ENCODE measurements at places on chromosomes 4 and X.

DNA sequence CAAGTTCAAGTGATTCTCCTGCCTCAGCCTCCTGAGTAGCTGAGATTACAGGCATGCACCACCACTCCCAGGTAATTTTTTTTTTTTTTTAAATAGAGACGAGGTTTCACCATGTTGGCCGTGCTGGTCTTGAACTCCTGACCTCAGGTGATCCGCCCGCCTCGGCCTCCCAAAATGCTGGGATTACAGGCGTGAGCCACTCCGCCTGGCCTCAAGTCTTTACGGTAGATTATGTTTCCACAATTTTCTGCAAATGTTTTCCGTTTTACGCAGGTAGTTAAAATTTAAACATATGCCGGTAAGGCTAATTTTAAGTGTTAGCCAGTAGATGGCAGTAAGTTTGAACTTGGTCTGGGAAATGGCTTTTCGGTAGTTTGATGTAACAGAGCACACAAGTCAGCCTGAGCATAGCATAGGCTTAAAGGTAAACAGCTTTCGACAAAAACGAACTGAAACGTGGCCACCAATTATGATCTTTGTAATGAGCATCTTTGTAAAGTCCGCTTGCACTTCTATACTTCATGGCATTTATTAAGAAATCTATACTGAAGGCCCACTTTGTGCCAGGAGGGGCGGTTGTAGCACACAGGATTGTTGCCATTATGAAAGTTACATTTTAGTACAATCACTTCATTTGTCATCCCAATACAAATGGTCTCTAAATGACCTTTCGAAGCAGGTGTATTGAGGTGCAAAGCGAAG is 31.1 kb downstream of the CCKAR start:
- DNase-seq: no peak

DNA sequence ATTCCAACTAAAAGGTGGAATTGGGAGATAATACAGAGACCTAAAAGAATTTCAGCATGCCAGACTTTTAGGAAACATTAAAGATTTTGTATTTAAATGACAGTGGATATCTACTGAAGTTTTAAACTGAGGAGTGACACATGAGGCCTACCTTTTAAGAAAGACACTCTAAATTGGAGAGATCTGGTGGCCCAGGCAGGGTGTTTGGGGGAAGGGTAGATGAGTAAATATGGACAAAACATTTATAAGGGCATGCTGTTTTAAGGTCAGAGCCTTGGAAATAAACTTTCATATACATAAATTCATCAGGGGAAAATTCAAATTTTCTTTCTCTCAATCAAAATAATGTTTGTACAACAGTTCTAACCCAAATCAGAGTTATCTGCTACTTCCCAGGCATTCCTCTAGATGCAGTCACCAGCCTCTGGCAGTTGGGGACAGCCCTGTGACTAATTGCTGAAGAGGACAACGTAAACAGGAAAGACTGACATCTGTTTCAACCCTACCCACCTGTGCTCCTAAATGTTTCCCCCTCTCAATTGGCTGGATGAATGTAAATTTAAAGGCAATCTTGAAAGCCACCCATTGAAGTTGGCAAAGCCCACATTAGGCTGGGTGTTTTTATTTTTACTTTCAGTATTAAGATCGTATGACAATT is 1646.9 kb upstream of the ADGRL3 start:
- no peak for DNase-seq

DNA sequence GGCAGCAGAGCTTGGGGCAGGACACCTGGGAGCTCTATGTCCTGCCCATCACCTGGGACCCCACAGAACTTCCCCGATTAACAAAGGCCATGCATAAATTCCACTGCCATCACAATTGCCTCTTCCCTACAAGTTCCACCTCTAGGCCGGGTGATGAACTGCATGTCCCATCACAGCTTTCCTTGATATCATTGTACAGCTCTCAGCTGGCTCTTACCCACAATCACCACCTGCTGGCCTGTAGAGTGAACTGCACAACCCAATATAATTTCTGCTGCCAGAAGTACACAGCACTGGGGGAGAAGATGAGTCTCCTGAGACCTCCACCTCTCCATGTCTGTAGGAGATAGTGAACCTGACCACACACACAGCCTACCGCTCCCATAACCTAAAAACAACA is 285.0 kb upstream of the AADAT start:
- DNase-seq: no peak

- no peak for DNase-seq
Observed at GRCh38 chr4:41423117-41423516, 114.8 kb upstream of the LIMCH1 start.

DNA sequence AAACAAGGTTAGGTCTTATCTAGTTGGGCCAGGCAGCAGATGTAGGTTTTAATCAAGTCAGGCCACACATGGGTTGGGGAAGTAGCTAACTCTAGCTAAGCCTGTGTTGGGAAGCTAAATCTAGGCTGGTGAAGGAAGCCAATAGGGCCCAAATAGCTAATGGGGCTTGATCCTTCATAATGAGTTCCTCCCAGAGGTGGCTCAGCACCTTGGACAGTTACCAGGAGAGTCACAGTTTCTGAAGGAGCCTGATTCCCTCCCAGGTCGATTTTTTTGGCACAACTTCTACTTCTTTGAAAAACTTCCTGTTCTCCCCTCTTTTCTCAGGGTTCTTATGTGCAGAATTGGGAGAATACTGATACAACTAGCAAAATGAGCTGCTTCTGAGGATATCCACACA is 242.5 kb upstream of the PRPS2 start:
- DNase-seq: no peak

DNA sequence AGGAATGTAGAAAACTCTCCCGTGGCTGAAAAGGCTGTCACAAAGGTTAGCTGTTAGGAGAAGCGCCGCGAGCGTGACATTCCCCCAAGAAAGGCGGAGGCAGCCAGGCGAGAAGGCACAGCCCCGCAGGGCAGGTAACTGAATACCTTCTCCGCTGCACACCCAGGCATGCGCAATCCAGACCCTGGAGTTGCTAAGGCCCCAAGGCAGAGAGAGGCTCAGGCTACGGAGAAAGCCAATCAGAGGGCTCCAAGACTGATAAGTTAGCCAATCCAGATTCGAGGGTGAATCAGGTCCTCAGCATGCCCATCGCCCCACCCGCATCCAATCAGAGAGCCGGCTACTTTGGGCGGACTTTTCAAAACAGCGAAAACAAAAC is 485 bp upstream of the CCNG2 start:
- peak; percentile 93 for DNase-seq

- no peak for DNase-seq
Observed at GRCh38 chr4:92789741-92790140, 486.0 kb downstream of the GRID2 start.

- DNase-seq: no peak
Observed at GRCh38 chrX:13377550-13377934, 57.7 kb upstream of the ATXN3L start.

DNA sequence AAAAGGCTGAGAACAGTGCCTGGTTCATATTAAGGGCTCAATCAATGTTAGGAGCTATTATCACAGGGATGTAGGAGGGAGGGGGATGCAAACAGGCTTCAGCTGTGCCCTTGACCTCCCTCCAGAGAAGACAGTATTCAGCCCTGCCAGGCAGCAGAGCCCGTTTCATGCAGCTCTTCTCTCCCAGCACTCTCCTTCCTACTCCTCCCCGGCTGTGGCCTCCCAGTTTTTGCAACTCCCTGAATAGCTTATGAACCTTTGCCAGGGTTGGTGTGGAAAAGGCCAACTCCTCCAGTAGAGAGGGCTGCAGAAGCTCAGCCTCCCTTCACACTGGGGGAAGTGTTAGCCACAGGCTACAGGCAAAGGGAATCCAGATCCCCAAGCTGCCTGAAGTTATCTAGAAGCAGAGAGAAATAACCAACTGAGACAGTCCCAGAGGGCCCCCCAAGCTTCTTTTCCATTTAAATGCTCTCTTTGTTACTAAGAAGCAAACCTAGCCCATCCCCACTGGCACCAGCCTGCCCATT is 31.7 kb upstream of the APLN start:
- no peak for DNase-seq

- no peak for DNase-seq
Observed at GRCh38 chr4:186823989-186824388, 100.3 kb upstream of the FAT1 start.

DNA sequence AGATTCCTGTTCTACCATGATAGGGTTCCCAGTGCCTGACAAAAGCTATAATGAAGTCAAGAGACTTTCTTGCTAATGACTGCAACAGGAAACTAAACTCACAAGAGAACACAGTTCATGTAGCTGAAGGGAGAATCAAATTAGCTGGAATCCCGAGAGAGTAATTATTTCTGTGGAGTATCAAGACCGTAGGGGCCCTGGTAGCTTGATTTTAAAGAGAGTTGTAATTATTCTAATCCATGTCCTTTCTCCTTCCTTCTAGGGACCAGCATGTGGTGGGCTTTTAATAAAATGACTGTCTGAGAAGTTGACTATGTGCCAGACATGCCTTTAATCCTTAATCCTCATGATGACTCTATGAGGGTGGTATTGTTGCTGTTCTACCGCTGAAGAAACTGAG is 1.7 kb upstream of the TRPC5OS start:
- DNase-seq: no peak

DNA sequence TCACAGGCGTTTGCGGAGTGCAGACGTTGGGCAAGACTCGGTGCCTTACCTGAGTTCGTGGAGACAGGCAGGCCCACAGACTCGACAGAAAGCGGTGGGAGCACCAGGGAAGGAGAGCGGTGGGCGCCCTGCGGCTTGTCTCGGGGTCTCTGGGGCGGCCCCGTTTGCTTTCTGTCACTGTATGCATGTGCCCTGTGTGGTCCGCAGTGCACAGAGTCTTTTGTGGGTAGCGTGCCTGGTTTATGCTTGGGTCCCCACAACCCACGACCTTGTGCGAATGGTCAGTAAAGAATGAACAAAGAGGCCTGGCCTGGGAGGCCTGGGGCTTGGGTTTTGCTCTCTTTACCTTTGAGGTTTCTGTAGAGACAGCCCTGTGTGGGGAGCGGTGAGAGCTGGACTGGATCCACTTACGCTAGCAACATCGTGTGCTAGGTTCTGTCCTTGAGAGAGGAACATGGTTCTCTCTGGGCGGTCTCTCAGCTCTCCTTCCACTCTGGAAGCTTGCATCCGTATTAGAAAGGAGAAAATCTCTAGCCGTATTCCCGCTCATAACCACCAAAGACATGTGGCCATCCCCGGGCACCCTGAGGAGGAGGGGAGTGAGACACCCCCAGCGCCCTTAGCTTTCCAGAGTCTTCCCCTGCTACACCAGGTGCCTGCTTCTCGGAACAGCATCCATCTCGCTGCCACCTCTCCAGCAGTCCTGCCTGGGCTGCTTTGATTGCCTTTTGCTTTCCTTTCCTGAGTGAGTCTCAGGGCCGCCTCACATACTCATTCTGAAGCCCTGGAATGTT is 1.2 kb downstream of the TADA2B start:
- DNase-seq: no peak

GRCh38 chr4:73589887-73590801 is 30.1 kb downstream of the RASSF6 start:
- DNase-seq: no peak

- no peak for DNase-seq
Observed at GRCh38 chrX:106898462-106898861, 4.7 kb downstream of the RIPPLY1 start.

DNA sequence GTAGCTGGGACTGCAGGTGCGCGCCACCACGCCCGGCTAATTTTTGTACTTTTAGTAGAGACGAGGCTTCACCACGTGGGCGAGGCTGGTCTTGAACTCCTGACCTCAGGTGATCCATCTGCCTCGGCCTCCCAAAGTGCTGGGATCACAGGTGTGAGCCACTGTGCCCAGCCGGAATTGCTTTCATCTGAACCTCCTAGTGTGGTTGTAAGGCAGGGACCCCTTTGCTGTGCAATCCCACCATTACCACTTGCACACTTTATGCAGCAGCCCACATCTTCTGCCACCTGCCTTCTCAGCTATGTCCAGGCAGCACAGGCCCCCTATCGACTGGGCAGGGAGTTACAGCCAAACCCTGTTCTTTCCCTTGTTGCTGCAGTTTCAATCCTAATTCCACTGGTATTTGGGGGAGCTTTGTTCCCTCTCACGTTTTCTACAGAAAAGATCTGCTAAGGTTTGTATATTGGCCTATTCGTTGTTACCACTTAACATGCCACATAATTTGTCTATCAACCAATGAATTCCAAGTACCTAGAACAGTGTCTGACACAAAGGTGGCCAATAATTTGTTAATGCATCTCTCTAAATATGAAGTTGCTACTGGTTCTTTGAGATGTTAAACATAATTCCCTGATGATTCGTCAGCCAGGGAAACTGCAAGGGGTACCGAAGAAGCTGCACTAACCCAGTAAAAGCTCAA is 6.5 kb downstream of the RPL39 start:
- peak; percentile 11 for DNase-seq

- DNase-seq: no peak
Observed at GRCh38 chr4:32226204-32226603, 1506.0 kb downstream of the PCDH7 start.

- no peak for DNase-seq
Observed at GRCh38 chr4:53914313-53915016, 149.9 kb downstream of the CHIC2 start.

DNA sequence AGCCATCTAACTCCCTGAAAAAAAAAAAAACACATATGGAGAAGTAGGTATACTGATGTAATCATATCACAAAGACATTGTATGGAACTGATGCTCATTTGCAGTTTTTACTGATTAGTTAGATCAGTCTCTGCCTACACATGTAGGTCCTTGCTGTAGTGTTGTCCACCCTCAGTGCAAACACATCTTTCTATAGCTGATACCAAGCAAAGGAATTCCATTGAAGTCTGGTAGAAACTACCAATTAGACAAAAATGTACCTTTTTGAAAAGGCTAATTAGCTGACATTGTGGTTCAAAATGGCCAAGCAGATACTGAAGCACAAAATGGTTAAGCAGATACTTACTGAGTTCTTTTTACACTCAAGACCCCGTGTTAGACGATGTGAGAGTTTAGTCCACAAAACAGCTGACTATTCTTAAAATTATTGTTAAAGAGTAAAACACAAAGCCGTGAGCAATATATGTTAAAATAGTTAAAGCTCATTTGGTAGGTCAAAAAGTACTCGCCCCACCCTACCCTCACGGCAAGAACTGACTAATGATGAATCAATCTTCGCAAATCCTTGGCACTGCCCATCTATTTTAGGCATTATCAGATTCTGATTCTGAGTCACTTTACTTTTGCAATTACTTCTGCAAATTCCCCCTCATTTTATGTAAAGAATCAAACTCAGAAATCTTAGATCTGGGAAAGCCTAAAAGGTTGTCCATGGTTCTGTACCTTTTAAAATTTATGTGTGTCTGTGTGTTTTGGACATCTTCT is 40.4 kb downstream of the COL4A6 start:
- DNase-seq: no peak

GRCh38 chrX:74015379-74016019 is 288.5 kb upstream of the ZCCHC13 start:
- DNase-seq: peak; percentile 34

- no peak for DNase-seq
Observed at GRCh38 chr4:5446595-5447226, 261.6 kb downstream of the EVC2 start.

GRCh38 chr4:42412251-42412650 is 15.0 kb downstream of the SHISA3 start:
- DNase-seq: no peak

GRCh38 chr4:13920111-13920875 is 292.8 kb upstream of the BOD1L1 start:
- DNase-seq: no peak

- DNase-seq: no peak
Observed at GRCh38 chr4:120835342-120835741, 87.2 kb downstream of the PRDM5 start.

Measured in stimulated activated CD8-positive, alpha-beta memory T cell treated with anti-CD3 and anti-CD28 coated beads, Interleukin-7, amount 100 ng/mL, for 1 hour (primary cell).